ENCODE measurements at places on chromosomes 11 and 22.
A peak's percentile ranks its signal among the peaks of the same experiment; 100 is the strongest.

GRCh38 chr22:49244466-49245420 lies 582.9 kb downstream of the BRD1 start:
- DNase-seq, result no peak

DNA sequence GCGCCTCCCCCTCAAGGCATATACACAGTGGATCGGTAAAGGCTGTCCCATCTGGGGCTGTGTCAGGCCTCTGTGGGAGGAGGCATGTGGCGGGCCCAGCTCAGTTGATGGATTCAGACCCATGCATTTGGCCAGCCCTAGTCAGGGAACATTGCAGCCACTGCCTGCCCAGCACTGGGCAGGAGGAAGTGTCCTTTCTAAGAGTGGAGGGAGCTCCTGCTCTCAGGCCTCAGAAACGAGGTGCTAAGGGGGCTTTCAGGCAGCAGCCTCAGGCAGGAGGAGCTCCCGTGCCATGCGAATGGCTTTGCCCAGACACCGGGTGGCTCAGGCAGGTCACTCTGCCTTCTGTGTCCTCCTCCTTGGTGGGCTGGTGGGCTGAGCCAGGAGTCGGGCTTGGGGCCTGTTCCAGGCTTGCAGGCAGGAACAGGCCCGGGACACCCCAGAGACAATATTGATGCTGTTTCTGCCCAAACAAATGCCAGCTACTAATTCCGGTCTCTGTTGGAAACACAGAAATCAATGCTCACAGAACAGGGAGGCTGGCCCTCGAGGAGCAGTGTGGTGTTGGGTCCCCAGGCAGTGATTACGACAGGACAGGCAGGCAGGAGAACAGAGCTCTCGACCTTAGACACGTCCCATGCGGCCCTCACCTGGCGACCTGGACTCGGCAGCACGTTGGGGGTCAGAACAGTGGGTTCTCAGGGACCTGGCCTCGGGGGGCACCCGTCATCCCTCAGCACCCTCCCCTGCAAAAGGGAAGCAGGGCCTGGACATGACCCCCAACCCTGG lies 42.3 kb upstream of the CCDC188 start:
- DNase-seq, result no peak

- DNase-seq, result no peak
Measured at GRCh38 chr22:49634006-49634772, 193.5 kb downstream of the BRD1 start.

GRCh38 chr11:67996622-67997474 lies 7.0 kb downstream of the UNC93B1 start:
- peak; percentile 99 for DNase-seq

GRCh38 chr22:49149721-49150608 lies 677.7 kb downstream of the BRD1 start:
- no peak for DNase-seq

DNA sequence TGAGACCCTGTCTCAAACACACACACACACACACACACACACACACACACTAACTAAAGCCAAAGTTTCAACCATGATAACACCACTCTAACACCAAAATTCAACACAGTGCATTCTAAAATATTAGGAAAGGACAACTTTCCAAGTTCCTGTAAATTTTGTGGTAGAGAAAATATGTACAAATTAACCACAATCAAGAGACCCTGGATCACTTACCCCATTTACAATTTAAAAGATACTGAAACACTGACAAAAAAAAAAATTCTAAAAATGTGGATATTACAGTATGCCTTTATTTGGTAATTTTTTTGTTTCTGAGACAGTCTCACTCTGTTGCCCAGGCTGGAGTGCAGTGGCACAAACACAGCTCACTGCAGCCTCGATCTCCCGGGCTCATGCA lies 9.7 kb downstream of the MRTFA start:
- no peak for DNase-seq

GRCh38 chr11:88799771-88800500 lies 265.8 kb downstream of the GRM5 start:
- no peak for DNase-seq

- DNase-seq, result no peak
Measured at GRCh38 chr11:31690041-31690440, 121.1 kb downstream of the PAX6 start.

DNA sequence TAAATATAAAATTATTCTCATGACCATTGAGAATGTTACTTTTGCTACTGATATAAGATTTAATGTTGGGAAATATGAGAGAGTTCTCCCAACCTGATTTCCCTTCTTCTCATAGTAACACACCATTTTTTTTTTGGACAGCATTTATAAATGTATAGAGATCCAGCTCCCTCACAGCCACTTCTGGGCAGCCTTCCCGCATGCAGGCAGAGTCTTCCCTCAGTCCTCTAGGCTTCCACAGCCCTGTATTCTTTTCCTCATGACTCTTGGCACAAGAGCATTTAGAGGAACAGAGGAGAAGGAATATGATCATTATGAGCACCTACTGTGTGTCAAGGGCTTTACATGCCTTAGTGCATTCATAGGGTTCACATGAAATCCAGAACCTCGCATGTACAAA lies 9.0 kb downstream of the DTX4 start:
- no peak for DNase-seq

DNA sequence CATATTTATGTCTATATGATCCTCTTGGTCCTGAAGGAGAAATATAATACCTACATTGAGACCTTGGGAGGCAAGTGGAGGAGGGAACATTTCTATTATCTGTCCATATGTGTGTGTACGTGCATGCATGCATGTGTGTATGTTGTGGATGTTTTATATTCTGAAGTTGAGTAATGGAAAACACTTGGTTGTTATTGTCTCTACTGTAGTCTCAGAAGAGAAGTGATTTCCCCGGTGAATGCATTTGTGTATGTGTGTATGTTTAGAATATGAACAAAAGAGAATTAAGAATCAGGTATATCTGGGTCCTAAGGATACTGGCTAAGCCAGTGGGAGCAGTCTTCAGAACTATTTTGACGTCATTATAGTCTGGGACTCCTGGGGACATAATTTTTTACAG lies at the start of gene OR52N1:
OR52N1 (minus strand) TSS at position 101 of the 400 bp plus-strand sequence. CDS start 2,449 bp downstream, outside the sequence.
- no peak for DNase-seq

- DNase-seq, result no peak
Measured at GRCh38 chr11:8717876-8718753, 35.5 kb downstream of the RPL27A start.

DNA sequence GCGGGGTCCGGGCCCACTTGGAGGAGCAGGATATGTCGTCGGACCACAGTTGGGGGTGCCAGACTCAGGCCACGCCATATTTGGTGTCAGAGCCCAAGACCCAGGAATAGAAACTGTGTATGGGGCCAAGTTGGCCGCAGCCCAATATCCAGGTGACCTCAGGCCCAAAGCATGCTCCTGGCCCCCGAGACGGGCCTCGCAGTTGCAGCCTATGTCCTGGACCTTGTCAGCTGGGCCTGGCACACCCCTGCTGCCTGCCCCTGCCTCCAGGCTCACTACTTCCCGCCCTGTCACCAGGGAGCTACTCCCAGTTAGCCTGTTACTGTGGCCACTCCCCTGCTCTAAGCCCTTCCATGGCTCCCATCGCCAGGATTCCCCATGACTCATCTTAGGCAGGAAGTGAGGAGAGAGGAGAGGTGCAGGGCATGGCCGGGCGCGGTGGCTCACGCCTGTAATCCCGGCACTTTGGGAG lies 23.1 kb downstream of the A4GALT start:
- no peak for DNase-seq

DNA sequence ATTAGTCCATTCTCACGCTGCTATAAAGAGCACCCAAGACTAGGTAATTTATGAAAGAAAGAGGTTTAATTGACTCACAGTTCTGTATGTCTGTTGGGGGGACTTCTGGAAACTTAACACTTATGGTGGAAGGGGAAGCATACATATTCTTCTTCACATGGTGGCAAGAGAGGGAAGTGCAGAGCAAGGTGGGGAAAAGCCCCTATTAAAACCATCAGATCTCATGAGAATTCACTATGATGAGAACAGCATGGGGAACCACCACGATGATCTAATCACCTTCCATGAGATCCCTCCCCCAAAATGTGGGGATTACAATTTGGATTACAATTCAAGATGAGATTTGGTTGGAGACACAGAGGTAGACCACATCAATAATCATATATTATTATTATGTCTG lies 25.7 kb downstream of the CEP57 start:
- no peak for DNase-seq

DNA sequence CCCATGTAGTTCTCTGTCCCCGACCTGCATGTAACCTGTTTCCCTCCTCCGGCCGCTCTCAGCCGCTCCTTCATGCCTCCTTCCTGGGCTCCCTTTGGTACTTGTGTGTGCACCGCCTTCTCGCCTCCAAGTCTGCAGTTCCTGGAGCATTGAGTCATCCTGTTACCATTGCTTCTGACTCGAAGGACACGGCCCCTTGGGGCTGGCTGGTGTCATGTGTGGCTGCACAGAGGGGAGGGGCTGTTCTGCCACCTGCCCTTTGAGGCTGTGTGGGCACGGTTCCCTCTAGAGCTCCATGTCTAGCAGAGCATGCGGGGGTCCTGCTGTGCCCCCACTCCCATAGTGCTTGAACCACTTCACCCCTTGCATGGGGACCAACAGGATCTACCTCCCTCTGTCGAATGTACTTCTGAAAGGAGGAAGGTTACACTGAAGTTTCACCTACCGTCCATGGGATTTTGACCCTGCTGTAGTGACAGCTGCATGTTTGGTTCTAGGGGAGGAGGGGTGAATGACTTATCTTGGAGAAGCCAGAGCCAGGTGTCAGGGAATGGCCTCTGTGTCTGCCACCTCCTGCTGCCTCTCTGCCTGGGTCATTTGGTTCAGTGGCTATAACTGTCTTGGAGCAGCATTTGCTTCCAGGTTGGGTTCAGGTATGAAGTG lies 39.6 kb downstream of the BCR start:
- DNase-seq, result no peak

- DNase-seq, result no peak
Measured at GRCh38 chr11:37710031-37710430, 1112.0 kb upstream of the RAG2 start.

- DNase-seq, result peak; percentile 97
Measured at GRCh38 chr22:21001601-21002325, at the start of gene THAP7. TSS of gene THAP7 (minus strand) at chr22:21002118. CDS start at chr22:21001911, 207 bp downstream.

DNA sequence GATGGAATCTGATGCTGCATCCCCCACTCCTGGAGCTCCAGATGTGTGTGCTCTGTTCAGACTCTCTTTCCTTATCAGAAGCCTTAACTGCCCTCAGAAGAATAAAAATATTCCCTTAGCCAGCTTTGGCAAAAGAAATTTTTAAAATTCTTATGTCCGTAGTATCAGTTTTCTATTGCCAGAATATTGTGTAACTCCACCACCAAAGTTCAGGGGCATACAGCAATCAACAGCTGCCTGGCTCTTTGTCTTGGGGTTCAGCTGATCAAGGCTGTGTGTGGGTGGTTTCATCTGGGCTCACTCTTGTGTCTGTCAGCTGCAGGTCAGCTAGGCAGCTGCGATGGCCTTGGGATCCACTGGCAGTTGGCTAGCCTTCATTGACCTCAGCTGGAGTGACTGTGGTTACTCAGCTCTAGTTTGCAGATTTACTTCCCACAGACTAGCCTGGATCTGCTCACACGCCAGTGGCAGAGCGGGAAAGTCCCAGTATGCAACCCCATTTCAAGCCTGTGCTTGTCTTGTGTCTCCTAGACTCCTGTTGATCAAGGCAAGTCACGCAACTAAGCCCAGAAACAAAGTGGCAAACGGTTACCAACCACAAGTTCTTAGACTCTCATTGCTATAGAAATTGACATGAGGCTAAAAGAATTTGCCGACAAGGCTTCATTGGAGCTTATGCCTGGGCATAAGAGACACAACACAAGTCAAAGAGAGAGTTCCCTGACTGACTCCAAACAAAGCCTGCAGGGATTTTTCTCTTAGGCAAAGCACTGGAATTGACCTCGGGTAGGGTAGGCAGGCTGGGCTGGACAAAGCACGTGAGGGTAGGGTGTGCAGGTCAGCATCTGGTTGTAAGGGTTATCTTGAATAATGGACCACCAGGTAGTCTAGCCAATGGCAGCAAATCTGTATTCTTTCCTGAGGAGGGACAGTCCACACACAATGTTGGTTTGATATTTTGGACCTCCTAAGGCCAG lies 7.5 kb downstream of the TMEM138 start:
- no peak for DNase-seq

DNA sequence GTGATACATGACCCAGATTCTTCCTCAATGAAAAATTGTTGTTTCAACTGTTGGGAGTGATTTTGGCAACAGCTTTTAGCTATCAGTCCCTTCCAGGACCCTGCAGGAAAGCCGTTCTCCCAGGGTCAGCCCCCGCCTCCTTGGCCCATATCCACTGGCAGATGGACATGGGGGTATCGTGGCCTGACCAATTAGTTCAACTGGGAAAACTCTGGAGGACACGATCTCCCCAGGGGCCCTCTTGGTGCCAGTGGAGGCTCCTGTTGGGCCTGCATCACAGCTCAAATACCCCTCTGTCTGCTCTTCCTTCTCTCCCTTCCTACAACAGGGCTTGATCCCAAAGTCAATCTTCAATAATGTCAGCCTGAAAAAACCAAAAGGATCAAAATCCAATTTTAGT lies 272.5 kb upstream of the B3GAT1 start:
- DNase-seq, result no peak

GRCh38 chr11:15288863-15289262 lies 174.1 kb downstream of the INSC start:
- DNase-seq, result no peak

DNA sequence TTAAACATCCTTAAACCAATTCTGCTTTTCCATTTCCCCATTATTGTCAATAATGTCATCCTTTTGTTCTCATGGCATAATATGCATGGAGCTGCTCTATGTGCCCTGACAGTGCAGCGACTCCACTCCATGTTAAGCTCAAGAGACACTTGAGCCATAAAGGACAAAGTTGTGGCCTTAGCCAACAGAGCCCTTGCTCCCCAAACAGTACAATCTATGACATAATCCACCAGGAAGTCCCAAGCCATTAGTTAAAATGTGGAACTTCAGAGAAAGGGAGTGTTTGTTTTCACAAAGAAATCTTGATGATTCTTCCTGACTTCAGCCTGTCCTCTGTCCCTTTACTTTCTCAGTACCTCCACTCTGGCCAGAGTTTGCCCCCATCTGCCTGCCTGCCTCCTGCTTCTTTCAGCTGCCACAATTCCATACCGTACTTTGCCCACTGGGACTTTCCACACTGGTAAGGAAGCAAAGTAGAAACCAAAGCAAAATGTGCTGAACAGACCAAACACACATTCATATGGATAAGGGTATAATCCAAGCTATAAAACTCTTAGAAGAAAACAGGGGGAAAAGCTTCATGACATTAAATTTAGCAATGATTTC lies 46.3 kb upstream of the ZC3H12C start:
- DNase-seq, result no peak

GRCh38 chr11:110158317-110159200 lies 65.4 kb downstream of the ZC3H12C start:
- no peak for DNase-seq

DNA sequence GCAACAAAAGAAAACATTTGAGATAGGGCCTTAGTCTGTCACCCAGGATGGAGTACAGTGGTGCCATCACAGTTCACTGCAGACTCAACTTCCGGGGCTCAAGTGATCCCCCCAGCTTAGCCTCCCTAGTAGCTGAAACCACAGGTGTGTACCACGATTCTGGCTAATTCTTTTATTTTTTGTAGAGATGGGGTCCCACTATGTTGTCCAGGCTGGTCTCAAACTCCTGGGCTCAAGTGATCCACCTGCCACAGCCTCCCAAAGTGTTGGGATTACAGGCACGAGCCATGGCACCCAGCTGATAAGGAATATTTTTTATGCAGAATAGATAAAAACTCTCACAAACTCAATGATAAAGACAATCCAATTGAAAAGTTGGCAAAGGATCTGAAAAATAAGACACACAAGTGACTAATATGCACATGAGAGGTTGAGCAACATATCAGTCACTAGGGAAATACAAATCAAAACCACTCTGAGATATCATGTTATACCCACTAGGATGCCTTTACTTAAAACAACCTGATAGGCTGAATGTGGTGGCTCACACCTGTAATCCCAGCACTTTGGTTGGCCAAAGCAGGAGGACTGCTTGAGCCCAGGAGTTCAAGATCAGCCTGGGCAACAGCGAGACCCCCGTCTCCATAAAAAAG lies 33.9 kb upstream of the CLTCL1 start:
- DNase-seq, result no peak
